ENCODE measurements at places on chromosomes 3 and 15.

DNA sequence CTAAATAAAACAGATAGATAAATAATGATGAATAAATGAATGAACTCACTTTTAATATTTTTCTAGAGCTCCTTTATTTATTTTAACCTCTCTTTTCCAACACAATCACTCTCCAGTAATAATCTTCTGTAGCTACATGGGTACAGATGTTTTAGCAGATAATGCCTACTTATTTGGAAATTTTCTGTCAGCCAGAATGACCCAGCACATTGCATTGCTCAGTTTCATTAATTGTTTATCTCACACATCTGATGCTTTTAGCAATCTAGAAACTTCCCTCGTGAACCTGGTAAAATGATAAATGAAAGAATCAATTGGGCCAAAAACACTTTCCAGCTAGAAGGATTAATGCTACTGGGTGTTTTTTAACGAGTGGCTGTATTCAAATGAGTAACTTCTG, 14.9 kb upstream of the MYH15 start:
- DNase-seq, result no peak

- DNase-seq, result no peak
These were observed 93.0 kb downstream of the SMAD3 start for GRCh38 chr15:67158367-67158766.

GRCh38 chr15:49877117-49877872, 241.7 kb downstream of the ATP8B4 start:
- no peak for DNase-seq

GRCh38 chr15:95698230-95698629, 632.3 kb upstream of the NR2F2 start:
- DNase-seq, result no peak

- no peak for DNase-seq
These were observed 7.9 kb downstream of the ALAS1 start for GRCh38 chr3:52205727-52206372.

DNA sequence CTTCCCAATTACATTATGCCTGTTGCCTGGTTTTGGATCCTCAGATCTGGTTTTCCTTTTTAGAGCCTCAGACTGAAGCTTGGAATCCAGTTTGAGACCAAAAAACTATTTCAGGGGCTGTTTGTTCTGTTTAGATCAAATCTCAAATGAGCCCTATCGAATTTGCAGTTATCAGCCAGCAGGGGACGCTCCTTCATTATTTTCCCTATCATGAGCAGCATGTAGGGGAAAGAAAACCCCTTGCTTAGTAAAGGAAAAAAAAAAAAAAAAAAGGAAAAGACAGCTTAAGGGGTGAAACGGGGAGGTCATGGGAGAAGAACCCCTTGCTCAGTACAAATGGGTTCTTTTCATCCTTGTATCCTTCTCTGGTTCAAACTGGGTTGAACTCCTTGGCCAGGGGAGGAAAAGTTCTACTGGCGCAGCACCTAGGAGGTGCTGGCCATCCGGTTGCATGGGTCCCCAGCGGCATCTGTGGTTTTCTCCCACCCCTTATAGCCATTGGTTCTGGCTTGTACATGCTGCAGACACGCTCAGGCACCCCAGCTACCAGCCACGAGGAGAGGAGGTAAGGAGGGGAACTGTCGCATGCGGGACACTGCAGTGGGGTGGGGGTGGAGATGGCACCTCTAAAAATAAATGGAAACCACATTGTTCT, 1375.1 kb upstream of the ALCAM start:
- DNase-seq, result peak; percentile 4

DNA sequence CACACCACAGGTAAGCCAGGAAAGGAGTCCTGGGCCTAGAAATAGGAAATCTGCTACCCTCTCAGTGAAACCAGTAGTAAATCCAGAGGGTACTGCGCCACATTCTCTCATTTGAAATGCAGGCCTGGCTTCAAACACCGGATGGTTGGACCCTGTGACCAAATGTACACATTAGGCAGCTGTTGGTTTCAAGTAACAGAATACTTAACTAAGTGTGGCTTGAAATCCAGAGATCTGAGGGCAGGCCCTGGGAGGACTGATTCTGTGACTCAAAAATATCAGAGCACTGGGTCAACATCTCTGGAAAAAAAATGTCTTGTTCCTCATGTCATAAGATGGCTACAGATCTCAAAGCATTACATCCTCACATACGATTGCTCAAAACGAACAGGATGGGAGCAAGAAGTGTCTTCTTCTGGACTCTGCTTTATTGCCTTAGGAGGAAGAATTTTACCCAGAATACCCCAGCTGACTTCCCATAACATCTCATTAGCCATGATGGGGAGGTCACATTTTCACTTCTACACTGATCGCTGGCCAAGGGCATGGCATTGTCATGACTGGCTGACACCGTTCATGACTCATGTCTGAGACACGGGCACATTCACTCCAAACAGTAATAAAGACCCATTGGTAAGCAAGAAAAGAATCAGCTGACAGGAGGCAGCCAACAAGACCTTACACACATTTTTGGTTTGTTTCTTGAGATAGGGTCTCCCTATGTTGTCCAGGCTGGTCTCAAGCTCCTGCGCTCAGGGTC, 166.0 kb downstream of the ARRDC4 start:
- DNase-seq, result no peak

GRCh38 chr3:47430606-47431005, 45.1 kb downstream of the SCAP start:
- peak; percentile 1 for DNase-seq

DNA sequence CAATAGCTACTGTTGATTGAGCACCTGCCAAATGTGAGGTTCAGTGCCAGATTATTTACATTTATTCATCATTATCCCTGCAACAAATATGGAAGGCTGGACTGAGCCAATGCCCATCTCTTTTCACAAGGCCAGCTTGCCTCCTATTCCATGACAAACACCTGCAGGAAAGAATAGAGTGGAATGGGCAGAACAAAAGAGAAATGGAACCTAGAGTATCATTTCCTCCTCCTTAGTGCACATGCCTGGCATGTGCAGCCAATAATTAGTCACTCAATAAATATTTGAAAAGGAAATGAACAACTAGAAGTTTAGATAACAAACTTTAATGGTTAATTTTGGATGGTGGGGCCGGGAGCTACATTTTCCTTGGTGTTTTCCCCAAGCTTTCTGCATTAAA, 61.4 kb upstream of the MYRIP start:
- no peak for DNase-seq

DNA sequence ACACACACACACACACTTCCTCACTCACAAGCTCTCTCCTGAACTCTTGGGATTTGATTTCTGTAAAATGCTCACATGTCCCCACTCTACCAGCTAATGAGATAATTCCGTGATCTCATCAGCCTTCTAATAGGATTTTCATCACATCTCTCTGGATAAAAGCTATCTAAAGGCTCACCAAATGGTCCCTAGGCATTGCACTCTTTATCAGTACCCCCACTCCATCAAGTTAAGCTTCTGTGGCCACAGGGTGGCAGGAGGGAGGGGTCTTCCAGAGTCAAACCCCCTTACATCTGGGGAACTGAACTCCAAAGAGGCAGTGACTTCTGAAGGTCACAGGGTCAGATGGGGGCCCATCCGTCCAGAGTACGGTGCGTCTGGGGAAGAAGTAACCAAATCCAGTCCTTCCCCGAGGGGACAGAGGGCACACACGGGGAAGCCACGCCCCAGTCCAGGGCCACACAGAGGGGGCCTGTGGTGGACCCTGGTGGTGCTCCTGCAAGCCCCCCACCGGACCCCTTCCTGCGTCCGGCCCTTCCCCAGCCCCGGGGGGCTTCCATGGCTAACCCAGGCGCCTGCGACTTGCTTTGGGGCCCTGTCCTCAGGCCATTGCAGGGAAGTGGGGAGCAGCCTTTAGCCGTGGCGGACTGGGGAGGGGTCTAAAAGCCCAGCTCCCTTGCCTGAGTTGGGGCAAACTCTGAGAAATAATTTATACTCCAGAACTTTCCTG, 25.5 kb downstream of the CPN2 start:
- no peak for DNase-seq

DNA sequence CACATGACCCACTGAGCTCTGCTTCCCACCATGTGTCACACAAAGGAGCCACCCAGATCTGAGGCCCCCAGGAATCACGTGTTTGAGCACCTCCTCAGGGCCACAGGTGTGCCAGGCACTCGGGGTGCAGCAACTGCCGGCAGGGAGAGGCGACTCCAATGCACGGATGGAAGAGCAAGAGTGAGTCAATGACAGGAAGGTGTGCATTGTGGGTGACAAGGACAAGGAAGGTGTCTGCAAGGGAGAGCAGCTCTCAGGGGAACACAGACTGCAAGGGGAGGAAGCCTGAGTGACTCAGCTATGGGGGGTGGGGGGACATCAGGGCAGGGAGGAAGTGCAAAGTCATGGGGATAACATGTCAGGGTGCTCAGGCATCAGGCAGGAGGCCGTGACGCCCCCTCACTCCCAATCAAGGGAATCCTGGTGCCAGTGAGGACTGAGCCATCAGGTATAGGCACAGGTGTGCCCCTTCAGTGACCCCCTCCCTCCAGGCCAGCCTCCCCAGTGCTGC, 67.4 kb downstream of the NUP210 start:
- no peak for DNase-seq

Data from GM20000 (cell line).